CD4-positive, alpha-beta T cell treated with Interleukin-4 for 1 hour (primary cell): ENCODE measurements at places on chromosomes 13 and 19.
A peak's percentile ranks its signal among the peaks of the same experiment; 100 is the strongest.

- no peak for DNase-seq
Measured at GRCh38 chr13:90622541-90622940, 724.9 kb upstream of the MIR17HG start.

DNA sequence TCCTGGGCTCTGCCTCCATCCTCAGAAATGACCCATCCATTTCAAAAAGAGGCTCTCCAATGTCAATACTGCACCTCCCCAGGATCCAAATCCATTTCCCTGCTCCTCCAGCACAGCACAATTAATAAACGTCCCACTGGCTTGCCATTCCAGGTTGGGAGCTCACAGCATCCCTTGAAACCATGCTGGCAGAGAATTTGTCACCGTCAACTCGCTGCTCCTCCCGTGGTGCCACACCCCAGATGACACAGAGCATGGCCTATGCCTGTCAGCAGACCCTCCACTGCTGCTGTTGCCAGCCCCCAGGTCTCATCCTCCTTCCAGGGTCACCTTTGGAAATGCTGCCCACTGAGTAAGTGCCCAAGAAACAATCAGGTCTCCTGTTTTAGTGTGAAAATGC lies 53.0 kb upstream of the UQCRFS1 start:
- DNase-seq: no peak

DNA sequence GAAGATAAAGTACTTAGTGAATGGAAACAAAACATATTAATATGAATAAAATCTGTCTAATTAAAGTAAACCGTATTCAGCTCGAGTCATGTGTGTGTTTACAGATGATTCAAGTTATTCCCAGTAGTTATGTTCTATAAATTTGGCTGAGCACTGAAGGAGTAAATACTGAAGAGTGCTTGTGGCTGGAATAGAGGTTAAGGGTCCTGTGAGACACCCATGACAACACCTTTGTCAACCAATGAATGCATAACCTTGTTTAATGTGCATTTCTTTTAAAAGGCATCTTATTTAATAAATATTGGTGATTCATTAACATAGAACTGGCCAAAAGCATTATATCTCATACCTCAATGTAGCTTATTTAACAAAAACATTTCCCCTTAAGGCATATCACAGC lies 577.8 kb upstream of the SLITRK5 start:
- DNase-seq: no peak

DNA sequence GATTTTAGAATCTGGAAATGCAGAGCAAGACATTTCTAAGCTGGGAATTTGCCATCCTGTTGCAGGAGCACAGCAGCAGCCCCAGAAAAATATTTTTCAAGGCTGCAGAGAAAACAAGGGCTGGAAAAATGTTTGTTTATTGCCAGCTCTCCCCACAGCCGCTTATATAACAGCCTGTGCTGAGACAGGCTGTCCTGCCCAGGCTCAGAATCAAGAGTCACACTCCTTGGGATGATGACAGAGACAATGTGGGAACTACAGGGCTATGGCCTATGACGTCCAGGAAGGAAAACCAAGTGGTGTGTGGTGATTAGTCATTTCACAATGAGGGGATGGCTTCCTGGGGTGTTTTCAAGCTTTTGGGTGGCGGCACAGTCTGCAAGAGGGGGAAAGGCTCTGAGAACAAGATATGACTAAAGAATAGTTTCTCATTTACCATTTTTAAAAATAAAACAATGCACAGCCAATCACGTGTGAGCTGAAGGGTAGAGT lies 136.3 kb upstream of the SERP2 start:
- peak; percentile 66 for DNase-seq

GRCh38 chr19:3604987-3605343 lies 1.7 kb downstream of the TBXA2R start:
- peak; percentile 30 for DNase-seq

DNA sequence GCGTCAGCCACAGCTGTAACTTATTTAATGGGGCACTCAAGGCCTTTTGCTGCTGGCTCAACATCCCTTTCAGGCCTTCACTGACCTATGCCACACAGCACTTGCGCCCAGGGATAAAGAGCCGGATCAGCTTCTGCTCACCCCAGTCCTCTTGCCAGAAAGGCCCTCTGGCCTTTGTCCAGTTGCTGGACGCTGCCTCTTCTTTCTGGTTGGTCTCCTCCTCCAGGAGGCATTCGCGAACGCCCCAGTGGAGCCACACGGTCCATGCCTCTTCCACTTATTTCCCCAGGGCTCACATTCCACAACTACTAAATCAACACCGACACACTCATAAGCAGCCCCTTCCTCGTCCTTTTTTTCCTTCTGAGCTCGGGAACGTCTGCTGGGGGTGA lies 3.7 kb upstream of the ZNF329 start:
- DNase-seq: no peak

GRCh38 chr19:56974556-56975207 lies 134.2 kb upstream of the PEG3 start:
- DNase-seq: no peak

DNA sequence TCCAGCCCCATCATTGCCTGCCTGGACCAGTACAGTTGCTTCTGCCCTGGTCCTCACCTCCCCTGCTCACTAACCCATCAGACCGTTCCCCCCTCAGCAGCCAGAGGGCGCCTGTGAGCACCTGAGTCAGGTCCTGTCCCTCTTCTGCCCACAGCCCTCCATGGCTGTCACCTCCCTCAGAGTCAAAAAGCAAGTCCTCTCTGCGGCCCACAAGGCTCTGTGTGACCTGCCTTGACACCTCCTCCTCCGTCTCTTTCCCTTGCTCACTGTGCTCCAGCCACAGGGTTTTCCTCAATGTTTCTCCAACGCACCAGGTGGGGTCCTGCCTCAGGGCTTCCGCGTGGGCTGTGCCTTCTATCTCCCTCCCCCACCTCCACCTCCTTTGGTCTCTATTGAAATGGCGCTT lies 29.4 kb upstream of the PTPRS start:
- peak; percentile 16 for DNase-seq

- DNase-seq: no peak
Measured at GRCh38 chr13:88235441-88235840, 564.3 kb downstream of the SLITRK5 start.

DNA sequence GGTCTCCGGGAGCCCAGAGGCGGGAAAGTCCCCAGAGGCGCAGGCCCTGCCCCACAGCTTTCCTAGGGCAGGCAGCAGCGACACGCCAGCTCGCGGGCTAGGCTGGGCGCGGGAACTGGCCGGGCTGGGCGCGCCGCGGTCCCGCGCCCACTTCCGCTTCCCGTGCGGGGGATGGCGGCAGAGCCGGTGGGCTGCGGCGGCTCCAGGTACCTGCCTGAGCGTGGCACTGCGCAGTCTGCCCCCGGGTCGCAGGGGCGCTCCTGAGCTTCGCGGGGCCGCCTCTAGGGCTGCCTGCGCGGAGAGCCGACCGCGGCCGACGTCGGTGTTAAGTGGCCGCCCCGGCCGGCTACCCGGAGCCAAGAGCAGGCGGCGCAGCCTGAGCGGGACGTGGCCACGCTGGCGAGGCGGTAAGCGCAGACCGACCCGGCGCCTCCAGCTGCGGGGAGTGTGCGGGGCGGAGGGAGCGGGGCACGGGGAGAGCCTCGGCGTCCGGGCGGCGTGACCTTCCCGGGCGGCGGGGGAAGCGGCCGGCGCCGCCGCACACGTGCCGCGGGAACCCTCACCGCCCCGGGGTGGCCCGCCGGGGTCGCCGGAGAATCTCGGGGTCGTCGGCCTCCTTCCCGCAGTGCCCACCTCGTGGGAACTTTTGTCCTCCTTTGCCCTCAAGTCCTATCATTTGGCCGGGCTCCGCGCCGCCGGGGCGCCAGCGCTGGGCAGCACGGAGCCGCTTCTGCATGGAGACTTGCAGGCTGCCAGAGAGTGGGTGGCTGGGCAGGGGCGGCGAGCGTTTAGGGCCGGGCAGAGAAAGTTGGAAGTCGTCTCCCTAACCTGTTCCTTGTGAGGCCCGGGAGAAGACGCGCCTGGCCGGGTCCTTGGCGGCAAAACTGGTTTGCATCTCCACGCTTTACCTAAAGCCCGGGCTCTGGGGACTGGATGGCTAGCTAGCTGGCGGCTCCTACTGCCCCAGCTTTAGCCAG lies 31.4 kb upstream of the MPHOSPH8 start:
- peak; percentile 20 for DNase-seq

GRCh38 chr13:37173214-37173613 lies 67.8 kb upstream of the CSNK1A1L start:
- no peak for DNase-seq

DNA sequence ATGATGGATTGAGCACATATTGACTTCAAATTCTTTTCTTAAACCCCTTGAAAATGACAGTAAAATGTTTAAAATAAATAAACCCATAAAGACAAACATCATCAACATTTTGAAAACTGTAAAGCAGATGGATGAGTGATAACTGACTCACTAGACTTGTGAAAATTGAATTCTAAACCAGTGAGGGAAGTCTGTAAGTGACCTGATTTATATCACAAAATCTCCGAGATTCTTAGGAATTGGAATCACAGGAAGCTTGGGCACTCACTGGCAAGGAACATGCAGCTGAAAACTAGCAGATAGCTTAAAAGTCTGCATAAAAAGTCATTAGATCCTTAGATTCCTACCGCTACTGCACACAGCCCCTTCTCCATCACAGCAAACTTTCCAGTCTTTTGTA lies 51.3 kb upstream of the TSC22D1 start:
- DNase-seq: no peak

- no peak for DNase-seq
Measured at GRCh38 chr19:43812259-43812658, 10.0 kb upstream of the LYPD5 start.

DNA sequence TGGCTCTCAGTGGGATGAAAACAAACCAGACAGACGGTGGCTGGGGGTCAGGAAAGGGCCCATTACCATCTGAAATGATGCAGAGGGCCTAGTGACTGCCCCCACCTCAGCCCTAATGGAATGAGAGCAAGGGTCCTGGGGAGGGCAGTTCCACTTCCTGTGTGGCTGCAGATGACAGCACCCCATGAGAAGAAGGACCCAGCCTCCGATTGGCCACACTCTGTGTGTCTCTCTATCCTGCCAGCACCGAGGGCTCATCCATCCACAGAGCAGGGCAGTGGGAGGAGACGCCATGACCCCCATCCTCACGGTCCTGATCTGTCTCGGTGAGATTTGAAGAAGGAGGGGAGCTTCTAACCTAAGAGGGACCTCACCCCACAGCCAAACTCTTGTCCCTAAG lies 498 bp downstream of the LILRB1 start:
- no peak for DNase-seq

- no peak for DNase-seq
Measured at GRCh38 chr13:113367020-113367560, 3.2 kb upstream of the GRTP1 start.

GRCh38 chr19:12938779-12939601 lies 581 bp downstream of the CALR start:
- DNase-seq: peak; percentile 53

DNA sequence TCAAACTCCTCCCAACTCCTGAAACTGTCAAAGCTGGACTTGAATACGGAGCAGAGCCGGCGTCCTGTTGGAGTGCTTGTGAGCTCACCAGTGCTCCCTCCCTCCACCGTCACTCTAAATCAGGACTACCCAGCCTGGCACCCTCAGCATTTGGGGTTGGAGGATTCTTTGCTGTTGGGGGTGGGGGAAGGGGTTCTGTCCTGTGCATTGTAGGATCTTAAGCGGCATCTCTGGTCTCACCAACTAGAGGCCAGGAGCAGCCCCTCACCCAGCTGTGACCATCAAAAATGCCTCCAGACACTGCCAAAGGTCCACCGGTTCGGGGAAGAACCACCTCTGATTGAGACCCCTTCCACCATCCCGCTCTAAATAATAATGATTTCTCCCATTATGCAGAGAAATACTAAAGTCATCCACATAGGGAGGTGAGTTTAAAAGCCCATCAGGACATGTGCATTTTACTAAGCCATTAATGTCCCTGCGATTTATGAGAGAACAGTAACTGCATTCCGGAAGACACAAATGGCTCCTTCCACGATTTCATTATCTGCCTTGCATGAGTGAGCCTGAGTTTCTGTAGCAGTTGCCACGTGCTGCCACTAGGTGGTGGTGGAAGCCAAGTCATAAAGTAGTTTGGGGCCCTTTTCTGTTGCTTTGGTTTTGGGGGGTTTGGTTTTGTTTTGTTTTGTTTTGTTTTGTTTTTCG lies 16.1 kb upstream of the USP29 start:
- peak; percentile 65 for DNase-seq

GRCh38 chr13:70188567-70188966 lies 80.3 kb upstream of the KLHL1 start:
- no peak for DNase-seq

GRCh38 chr19:1248139-1248785 lies at the start of gene MIDN:
MIDN (plus strand) TSS chr19:1248583; CDS start chr19:1250297, 1,714 bp downstream.
- peak; percentile 80 for DNase-seq

DNA sequence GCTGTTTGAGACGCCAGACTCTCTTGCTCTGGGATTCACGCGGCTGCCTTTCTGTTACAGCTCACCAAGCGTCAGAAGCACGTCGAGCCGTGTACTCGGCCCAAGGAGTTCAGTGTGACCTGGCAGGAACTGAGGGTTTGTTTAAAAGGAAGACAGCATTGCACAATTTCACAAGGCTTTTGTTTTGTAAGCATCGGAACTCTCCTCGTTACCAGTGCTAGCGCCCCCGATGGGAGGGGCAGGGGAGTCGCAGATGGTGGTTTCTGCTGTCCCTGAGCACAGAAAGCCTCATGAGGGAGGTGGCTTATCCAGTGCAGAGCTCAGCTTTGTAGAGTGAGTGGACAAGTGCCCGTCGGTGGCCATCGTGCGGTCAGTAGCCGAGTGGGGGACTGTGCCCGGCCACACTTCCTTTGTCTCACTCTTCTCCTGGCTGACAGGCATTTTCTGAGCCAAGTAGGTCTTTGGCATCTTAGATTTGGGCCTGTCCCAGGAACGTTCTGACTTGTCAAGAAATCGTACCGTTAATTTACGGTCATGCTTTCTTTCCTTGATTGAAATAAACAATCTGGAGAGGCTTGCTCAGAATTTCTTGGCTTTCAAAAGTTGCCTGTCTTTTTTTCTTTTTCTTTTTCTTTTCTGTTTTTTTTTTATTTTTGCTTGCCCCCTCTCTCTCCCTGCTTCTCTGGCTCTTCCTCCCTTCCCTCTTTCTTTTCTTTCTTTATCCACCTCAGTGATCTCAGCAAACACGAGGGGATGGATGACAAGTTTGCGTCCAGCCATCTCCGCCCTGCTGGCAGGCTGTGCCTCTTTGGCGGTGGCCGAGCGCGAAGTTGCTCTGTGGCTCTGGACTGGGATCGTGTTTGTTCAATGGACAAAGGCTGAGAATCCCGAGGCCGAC lies 7.7 kb downstream of the KDM4B start:
- peak; percentile 75 for DNase-seq

DNA sequence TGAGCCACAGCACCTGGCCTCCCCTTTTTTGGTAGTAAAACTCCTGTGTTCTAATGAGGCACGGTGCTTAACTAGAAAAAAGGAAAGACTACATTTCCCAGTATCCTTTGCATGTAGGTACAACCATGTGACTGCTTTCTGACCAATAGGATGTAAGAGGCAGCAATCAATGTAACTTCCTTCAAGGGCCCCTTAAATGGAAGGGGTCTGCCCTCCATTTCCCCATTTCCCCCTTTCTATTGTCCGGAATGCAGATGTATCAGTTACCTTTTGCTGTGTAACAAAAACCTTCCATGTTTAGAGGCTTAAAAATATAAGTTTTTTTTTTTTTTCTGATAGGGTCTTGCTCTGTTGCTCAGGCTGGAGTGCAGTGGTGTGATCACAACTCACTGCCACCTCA lies 2.2 kb downstream of the GPR32 start:
- DNase-seq: no peak

GRCh38 chr19:21705393-21705792 lies 62.0 kb downstream of the ZNF100 start:
- no peak for DNase-seq
